ENCODE measurements at places on chromosomes 6 and 20. TPM values are rescaled to one million over a fixed set of nuclear protein-coding genes. Genes with fewer than 3 reads are reported as not detected.
A peak's percentile ranks its signal among the peaks of the same experiment; 100 is the strongest.

DNA sequence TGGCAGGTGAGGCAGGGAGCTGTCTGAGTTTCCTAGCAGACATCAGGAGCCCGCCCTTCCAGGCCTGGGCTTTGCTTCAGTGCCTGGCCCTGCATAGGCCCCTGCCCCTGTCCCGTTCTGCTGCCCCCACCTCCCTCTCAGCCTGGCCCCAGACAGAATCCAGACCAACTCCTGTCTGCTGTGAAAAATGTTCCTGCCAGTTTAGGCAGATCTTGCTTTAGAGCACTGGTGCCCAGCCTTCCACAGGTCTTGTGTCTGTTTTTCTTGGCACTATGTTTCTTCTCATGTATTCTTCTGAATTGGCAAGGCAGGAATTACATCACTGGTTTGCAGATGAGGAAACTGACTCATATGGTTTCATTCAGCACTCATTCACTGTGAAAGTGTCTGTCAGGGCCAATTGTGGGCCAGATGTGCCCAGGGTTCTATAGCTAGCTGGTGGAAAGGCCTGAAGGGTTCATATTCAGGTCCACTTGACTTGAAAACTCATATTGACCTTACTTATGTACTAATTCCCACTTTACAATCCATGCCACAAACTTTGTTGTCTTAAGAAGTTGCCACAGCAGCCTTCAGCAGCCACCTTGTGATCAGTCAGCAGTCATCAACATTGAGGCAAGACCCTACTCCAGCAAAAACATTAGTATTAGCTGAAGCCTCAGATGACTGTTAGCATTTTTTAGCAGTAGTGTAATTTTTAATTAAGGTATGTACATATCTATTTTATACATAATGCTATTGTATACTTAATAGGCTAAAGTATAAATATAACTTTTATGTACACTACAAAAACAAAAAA lies 40.5 kb downstream of the HLA-F start:
- no peak overlapping the region for H3K27ac ChIP-seq
- DNase-seq, result no peak
- no peaks in the 10 kb centered on the region for H3K4me1 ChIP-seq
- no peak overlapping the region for H3K4me3 ChIP-seq

GRCh38 chr20:55266361-55266760 lies 739.0 kb downstream of the CBLN4 start:
- H3K4me3 ChIP-seq, result no peak overlapping the region
- H3K4me1 ChIP-seq, result no peaks in the 10 kb centered on the region
- H3K27ac ChIP-seq, result no peak overlapping the region
- DNase-seq, result no peak

GRCh38 chr6:52420668-52421358 lies 671 bp downstream of the EFHC1 start:
- peak overlapping the region; percentile 77 for H3K4me3 ChIP-seq
- H3K4me1 ChIP-seq, result peaks cover 18% of the 10 kb centered on the region
- no peaks in the 10 kb centered on the region for H3K36me3 ChIP-seq
- DNase-seq, result peak; percentile 42

DNA sequence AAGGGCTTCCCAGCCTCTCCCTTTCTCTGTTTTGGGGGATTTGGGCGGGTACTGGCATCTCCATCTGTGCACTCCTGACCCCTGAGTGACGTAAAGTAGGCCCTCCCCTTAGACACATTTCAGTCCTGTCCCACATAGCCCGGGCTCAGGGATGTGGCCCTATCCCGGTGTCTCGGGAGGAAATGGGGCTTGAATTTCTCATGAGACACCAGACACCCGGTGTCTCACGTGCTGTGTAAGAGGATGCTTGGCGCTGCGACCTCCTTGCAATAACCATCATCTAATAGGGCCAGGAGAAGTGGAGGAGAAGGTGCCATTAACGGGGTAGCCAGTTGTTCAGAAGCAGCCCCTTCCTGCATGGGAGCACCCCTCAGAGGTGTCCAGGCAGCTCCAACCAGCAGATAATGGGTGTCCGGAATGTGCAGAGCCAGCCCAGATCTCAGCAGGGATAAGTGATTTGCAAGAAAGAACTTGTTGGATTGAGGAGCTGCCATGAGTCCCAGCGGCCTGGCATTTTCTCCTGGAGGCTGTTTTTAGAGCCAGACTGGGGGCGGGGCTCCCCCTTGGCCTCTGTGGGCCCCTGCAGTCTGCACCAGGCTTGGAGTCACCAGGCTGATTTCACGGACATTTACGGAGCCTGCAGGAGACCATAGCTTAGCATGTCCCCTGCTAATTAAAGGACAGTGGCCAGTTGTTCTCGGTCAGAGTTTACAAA lies 372.0 kb downstream of the PREX1 start:
- no peak overlapping the region for H3K27ac ChIP-seq
- no peak overlapping the region for H3K4me3 ChIP-seq
- DNase-seq, result peak; percentile 29
- H3K4me1 ChIP-seq, result peaks cover 5% of the 10 kb centered on the region
- H3K27me3 ChIP-seq, result no peaks in the 10 kb centered on the region
- no peaks in the 10 kb centered on the region for H3K36me3 ChIP-seq

DNA sequence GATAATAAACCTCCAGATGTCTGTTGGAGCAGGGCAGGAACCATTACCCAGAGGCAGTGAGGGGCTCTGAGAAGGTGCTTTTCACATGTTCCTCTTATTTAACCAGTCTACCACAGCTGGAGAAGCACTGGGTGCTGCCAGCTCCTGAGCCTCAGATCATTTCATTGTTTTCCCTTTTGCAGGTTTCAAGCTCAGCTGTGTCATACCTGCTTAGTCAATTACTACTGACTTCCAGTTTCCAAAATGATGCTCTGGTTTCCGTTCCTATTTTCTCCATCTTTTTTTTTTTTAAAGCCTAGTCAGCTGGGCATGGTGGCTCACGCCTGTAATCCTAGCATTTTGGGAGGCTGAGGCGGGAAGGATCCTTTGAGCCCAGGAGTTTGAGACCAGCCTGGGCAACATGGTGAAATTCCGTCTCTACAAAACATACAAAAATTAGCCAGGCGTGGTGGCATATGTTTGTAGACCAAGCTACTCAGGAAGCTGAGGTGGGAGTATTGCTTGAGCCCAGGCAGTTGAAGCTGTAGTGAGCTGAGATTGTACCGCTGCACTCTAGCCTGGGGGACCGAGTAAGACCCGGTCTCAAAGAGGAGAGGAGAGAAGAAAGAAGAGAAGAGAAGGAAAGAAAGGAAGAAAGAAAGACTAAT lies 6.7 kb downstream of the FLOT1 start:
- peaks cover 57% of the 10 kb centered on the region for H3K36me3 ChIP-seq
- H3K27me3 ChIP-seq, result no peaks in the 10 kb centered on the region
- H3K4me3 ChIP-seq, result no peak overlapping the region
- no peak for DNase-seq
- peaks cover under 1% of the 10 kb centered on the region for H3K4me1 ChIP-seq

- no peak for DNase-seq
- H3K27ac ChIP-seq, result no peak overlapping the region
- H3K27me3 ChIP-seq, result peaks cover 53% of the 10 kb centered on the region
- no peak overlapping the region for H3K4me3 ChIP-seq
- no peaks in the 10 kb centered on the region for H3K36me3 ChIP-seq
Measured at GRCh38 chr6:151497905-151498304, 4.1 kb downstream of the CCDC170 start.

DNA sequence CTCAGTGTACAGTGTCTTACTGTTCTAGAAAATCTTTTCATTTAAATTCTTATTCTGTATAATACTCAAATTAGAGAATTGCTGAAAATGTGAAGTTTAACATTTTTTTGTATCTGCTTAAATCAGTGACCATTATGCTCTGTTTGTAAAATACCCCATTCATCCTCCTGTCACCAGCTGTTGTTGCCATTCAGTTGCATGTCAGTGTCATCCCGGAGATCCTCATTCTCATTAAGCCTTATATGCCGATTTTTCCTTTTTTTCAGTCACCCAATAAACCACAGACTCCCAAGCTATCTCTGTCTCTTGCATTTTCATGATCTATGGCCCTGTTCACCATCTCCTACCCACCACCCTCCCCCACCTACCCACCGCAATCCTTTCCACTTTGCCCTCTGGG lies 20.4 kb downstream of the GTF2H5 start:
- H3K27ac ChIP-seq, result no peak overlapping the region
- peaks cover 7% of the 10 kb centered on the region for H3K36me3 ChIP-seq

GRCh38 chr6:156988276-156989158 lies 211.3 kb downstream of the ARID1B start:
- no peaks in the 10 kb centered on the region for H3K36me3 ChIP-seq
- peak; percentile 26 for DNase-seq
- peaks cover 19% of the 10 kb centered on the region for H3K4me1 ChIP-seq
- H3K27me3 ChIP-seq, result no peaks in the 10 kb centered on the region
- peak overlapping the region; percentile 46 for H3K27ac ChIP-seq
- H3K4me3 ChIP-seq, result no peak overlapping the region

- H3K4me1 ChIP-seq, result peaks cover 11% of the 10 kb centered on the region
- no peak for DNase-seq
- no peak overlapping the region for H3K27ac ChIP-seq
- peaks cover 19% of the 10 kb centered on the region for H3K36me3 ChIP-seq
Measured at GRCh38 chr20:1122388-1123315, 4.2 kb downstream of the PSMF1 start.

- DNase-seq, result no peak
- H3K27me3 ChIP-seq, result no peaks in the 10 kb centered on the region
- no peaks in the 10 kb centered on the region for H3K4me1 ChIP-seq
- no peaks in the 10 kb centered on the region for H3K36me3 ChIP-seq
- H3K27ac ChIP-seq, result no peak overlapping the region
Measured at GRCh38 chr6:158223926-158224325, 55.8 kb downstream of the GTF2H5 start.

C20orf202 gene
- total RNA-seq, result 0.83 TPM

DNA sequence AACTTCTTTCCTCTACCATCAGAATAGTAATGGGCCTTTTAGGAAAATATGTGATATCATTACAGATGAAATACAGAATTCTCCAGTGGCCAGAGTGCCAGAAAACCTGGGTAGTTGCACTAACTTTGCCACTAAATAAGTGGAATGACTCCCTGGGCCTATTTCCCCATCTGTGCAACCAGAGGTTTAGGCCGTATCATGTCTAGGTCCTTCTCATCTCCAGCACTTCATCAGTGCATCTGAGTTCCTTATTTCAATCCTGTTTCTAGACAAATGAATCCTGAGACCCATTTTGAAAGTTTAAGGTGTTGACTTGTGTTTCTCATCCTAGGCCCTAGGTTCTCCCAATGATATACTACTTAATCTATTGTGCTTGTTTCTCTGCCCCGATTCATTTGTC lies 236.2 kb downstream of the CD83 start:
- no peaks in the 10 kb centered on the region for H3K4me1 ChIP-seq
- no peak overlapping the region for H3K27ac ChIP-seq
- H3K4me3 ChIP-seq, result no peak overlapping the region
- no peaks in the 10 kb centered on the region for H3K36me3 ChIP-seq
- no peak for DNase-seq

DNA sequence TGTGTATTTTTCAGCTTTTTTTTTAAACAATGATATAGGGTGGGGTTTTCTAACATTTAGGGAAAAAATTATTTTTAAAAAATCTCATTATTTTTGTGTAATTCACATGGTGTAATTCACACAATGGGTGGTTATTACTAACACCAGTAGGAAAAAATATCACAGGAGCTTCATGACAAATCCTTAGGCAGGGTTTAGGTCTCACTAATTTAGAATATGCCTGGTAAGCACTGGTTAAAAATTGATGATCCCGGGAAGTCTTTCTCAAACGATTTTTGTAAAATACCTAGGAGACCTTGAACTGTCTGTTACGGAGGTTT lies 29.5 kb upstream of the ZNF217 start:
- peak overlapping the region; percentile 96 for H3K27ac ChIP-seq
- DNase-seq, result no peak
- peaks cover 21% of the 10 kb centered on the region for H3K4me1 ChIP-seq
- H3K36me3 ChIP-seq, result no peaks in the 10 kb centered on the region

DNA sequence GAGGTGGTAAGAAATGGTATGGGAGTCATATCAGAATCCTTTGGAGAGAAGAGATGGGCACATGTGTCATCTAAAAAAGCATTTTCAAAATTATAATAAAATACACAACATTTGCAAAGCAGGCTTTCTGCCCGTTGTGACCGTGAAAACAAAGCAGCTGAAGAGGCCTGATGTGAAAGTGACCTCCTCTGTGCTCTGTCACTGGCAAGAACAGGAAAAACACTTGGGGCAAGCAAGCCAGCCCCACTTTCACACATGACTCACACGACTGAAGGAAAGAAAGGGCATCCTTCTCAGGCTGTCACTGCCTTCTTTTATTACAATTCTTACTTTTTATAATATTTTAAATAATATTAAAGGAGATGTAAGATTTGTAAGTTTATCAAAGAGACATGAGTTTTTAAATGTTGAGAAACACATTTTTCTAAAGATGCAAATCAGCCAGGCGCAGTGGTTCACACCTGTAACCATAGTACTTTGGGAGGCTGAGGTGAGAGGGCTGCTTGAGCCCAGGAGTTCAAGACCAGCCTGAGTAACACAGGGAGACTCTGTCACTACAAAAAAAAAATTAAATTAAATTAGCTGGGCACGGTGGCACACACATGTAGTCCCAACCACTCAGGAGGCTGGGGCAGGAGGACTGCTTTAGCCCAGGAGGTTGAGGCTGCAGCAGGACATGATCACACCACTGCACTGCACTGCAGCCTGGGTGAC lies 143.7 kb downstream of the BTBD9 start:
- H3K36me3 ChIP-seq, result no peaks in the 10 kb centered on the region
- no peak overlapping the region for H3K4me3 ChIP-seq

DNA sequence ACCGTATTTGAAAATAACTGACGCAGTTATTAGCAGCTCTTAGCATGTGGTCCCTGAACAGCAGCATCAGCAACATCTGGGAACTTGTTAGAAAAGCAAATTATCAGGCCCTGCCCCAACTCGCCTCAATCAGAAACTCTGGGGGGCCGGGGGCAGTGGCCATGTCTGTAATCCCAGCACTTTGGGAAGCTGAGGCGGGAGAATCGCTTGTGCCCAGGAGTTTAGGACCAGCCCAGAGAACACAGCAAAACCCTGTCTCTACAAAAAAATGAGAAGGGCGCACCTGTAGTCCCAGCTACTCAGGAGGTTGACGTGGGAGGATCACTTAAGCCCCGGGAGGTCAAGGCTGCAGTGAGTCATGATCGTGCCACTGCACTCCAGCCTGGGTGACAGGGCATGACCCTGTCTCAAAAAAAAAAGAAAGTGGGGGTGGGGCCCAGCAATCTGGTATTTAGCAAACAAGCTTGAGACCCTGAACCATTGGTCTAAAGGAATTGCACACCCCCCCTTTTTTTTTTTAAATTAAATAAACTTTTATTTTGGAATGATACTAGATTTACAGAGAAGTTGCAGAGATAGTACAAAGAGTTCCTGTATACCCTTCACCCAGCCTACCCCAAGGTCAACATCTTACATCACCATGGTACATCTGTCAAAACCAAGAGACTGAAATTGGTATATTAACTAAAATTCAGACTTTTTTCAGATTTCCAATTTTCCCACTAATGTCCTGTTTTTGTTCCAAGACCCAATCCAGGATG lies 6.7 kb downstream of the SRXN1 start:
- H3K4me1 ChIP-seq, result no peaks in the 10 kb centered on the region
- H3K4me3 ChIP-seq, result no peak overlapping the region
- H3K27me3 ChIP-seq, result no peaks in the 10 kb centered on the region
- no peak for DNase-seq
- H3K36me3 ChIP-seq, result peaks cover 16% of the 10 kb centered on the region

PSMB9 gene
- total RNA-seq, result 2.0 TPM

All from cardiac muscle cell (in vitro differentiated cells and primary cell).